ENCODE measurements at places on chromosomes 6 and 20. TPM values are rescaled to one million over a fixed set of nuclear protein-coding genes. Genes with fewer than 3 reads are reported as not detected.
A peak's percentile ranks its signal among the peaks of the same experiment; 100 is the strongest.

EYS gene
- 0.69 TPM for total RNA-seq

AGER gene
- 2.7 TPM for total RNA-seq

TRERF1 gene
- total RNA-seq: 6.2 TPM

SLC35F1 gene
- 3.1 TPM for total RNA-seq

EGFL8 gene
- 17.2 TPM for total RNA-seq

DNA sequence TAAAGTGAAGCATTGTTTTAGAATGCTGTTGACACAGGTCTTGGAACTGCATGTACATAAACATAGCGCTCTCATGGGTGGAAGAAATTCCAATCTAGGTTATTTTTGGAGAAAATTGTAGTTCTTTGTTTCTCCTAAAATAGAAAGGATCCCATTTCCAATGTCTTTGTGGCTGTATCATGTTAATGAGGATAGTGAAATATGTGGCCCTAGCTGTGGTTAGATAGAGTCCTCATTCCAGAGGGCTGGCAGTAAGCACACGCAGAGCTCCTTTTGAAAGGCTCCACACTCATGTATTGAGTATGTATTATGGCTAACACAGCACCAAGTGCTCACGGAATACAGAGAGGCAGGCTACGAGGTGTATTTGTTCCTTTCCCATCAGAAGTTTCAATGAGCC lies 60.9 kb downstream of the SNRNP48 start:
- DNase-seq: no peak

GRCh38 chr6:149305372-149305771 lies 12.1 kb upstream of the TAB2 start:
- DNase-seq: no peak

- DNase-seq: no peak
These were observed 123.1 kb downstream of the OLIG3 start for GRCh38 chr6:137370871-137371633.

DNA sequence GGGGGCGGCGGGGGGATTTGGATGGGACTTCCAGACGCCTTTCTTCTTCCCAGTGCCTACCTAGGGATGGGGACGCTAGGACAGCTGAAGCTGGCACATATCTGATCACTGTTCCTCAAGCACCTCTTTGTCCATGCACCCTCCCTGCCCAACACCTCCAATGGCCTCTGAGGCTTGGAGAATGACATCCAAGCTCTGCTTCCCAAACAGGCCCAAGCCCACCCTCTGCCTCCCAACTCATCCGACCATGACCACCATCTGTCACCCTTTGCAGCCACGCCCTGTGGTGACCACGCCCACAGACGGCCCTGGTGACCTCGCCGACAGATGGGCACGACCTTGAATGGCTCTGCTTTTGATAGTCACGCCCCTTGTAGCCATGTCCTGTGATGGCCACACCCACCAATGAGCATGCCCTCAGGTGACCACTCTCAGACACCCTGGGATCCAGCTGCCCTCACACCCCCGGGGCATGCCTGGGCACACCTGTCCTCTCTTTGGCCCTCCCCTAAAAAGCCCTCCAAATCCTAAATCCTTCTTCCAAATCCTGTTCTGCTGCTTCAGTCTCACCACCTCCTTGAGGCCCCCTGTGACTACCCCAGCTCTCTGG lies 51.0 kb downstream of the SSR1 start:
- DNase-seq: no peak

DNA sequence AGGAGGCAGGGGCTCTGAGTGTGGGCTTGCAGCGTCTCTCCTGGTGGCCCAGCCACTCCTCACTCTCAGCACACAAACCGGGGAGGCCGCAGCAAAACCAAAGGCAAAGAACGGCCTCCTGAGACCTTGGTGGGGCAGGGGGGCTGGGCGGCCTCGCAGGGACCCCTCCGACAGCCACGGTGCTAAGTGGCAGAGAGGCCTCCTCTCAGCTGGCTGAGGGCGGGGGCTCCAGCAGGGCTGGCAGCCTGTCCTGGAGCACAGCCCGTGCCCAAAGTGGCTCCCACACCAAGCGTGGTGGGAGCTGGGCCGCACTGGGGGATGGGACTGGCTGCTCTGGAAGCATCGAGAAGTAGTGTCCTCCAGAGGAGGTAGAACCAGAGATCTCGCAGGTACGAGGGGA lies 334.4 kb downstream of the QKI start:
- no peak for DNase-seq

- DNase-seq: no peak
These were observed 17.0 kb downstream of the ADGRB3 start for GRCh38 chr6:68652117-68652536.

- no peak for DNase-seq
These were observed 79.1 kb downstream of the SNAP25 start for GRCh38 chr20:10297684-10298240.

DNA sequence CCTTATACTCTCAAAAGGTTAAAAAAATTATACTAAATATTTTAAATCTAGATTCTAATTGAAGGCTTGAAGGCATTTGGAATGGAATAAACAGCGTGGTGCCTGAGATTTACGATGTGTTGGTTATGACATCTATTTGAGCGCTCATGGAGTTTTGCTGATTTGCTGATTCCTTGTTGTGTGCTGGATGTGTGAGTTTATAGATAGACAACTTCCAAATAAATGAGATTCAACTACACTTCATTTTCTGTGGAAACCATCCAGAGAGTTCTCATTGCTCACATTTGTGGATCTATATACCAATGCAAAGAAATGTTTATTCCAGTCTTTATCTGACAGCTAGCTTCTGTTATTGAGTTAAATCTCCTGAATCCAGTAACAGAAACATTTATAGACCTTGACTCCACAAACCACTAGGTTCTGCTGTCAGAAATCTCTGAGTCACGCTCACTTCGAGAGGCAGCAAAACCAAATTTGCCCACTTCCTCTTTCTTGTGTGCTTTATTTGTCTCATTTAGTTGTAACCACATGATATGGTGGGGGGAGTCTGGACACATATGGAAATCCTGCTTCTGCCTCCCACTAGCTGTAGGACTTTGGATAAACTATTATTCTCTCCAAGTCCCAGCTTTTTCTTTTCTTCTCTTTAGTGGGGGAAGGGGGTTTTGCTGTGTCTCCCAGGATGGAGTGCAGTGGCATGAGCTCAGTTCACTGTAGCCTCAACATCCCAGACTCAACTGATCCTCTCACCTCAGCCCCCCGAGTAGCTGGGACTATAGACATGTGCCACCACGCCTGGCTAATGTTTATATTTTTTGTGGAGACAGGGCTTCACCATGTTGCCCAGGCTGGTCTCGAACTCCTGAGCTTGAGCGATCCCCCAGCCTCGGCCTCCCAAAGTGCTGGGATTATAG lies 54.5 kb downstream of the IPCEF1 start:
- no peak for DNase-seq

DNA sequence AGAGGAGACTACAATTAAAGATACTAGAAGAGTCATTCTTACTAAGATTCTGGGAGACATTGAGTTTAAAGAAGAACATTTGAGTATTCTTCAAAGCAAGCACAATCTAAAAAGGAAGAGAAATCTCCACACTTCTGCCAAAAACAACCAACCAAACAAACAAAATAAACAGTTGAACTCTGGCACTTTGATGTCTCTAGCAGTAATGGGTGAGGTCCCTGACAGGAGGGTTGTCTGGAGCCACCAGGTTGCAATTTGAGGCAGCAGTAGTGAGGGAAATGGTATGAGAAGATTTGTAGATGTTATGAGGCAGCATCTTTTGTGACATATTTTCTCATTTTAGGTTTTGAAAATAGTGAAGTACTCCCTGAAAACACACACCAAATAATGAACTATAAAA lies 108.1 kb downstream of the PHF3 start:
- DNase-seq: no peak

GRCh38 chr20:34849778-34850177 lies 22.9 kb downstream of the GGT7 start:
- no peak for DNase-seq

- no peak for DNase-seq
These were observed 308.2 kb upstream of the THEMIS start for GRCh38 chr6:128208851-128209580.

DNA sequence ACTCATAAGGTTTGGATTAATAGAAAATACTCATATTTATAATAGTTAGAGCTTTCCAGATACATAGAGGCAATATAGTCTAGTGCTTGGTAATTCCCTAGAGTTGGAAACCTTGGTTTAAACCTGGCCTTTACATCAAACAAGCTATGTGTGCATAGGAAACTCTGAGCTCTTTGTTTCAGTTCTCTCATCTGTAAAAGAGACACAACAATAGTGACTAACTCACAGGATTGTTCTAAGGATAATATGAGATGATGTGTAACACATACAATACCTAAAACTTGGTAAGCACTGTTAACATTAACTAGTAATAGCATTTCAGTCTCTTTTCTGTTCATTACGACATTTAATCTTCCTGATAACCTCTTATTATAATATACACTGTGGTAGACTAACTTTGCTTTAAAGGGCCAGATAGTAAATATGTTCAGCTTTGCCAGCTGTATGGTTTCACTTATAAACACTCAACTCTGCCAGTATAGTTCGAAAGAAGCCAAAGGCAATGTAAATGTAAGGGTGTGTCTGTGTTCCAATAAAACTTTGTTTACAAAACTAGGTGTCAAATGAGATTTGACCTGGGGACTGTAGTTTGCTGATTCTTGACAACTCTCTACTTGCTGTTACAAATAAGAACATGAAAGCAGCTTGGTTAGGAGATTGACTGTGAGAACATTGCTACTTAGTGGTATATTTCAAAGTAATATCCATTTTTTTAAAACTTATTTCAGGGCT lies 370.6 kb upstream of the FLRT3 start:
- peak; percentile 9 for DNase-seq

- DNase-seq: peak; percentile 26
These were observed 192.2 kb upstream of the DTNBP1 start for GRCh38 chr6:15854826-15855710.

DNA sequence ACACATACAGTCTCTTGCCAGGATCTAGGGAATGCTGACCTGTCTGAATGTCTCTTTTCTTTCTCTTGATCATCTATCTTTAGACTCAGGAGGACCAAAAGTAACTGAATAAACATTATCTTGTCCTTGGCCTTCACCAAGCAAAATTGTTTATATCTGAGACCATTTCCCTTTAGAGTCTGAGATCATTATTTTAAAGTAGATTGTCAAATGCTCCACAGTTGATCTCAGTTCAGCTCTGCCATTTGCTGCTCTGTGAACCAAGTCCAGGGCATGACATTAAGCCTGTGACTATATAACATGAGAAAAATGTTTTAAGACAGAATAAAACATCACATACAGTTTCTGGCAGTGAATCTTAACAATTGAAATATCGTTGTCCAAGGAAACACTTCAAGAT lies 148.3 kb upstream of the NRSN1 start:
- DNase-seq: no peak

- DNase-seq: no peak
These were observed 138.9 kb downstream of the SYCP2 start for GRCh38 chr20:59794555-59794954.

DNA sequence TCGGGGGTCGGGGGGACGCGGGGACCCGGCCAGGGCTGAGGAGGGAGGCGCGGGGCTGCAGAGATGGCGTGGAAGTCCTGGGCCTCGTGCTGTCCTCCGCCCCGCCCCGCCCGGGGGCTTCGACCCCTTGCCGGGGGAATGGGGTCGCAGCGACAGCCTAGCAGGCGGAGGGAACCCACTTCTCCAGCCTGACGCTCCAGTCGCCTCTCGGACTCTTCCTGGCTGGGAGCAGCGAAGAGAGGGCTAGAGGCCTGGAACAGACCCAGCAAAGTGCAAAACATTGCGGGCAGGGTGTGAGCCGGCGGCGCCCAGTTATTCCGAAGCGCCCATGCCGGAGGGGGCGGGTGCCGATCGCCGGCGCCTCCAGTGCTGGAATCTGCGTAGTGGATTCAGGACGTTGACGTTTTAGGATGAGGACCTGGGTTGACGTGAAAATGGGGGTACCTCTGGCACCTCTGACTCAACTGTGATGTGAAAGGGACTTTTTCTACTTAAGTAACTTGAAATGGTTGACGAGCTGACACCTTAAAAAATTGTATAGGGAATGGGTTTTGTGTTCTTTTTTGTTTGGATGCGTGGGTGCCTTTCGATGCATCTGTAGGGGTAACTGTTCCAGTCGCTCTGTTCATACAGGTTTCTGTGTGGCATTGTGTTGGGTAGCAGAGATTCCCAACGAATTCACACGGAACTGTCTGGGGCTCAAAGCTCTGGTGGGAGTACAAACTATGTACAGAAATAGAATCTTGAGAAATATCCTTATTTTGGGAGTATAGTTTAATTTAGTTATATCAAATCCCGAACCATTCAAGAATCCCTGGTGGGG lies 1.4 kb downstream of the SLC35F1 start:
- DNase-seq: no peak

- DNase-seq: no peak
These were observed 395.2 kb downstream of the BCKDHB start for GRCh38 chr6:80501636-80502035.

DNA sequence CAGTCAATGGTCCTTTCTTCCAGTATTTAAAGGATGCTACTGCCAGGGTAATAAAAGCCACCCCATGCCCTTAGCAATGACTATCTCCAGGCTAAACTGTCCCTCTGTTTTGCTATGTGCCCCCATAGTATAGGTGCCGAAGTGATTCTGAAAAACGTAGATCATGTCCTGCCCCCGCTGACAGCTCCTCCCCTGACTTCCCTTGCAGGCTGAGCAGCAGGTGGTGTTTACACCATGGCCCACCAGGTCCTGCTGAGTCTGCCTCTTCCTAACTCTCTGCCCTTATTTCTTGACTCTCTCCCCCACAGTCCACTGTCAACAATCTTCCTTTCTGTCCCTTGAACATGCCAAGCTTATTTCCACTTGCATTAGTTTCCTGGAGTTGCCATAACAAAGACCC lies 352.5 kb upstream of the TSHZ2 start:
- DNase-seq: no peak

DNA sequence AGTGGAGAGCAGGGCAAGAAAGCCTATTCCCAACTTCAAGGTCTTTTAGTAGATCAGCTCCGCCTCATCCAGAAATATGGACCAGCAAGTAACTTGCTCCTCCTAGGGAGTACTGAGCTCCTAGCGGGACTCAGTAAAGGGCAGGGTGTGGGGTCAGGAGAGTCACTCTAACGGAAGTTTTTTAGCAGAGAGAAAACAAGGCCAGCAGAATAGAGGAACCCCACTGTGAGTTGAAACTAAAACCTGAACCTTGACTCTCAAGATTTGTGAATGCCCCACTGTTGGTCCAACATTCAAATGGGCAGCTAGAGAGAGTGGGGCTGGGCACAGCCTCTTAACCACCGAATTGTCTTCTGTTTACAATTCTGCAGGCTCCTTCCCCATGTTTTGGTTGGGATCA lies 244.8 kb downstream of the FARS2 start:
- no peak for DNase-seq

GRCh38 chr6:41976794-41977484 lies 35.3 kb upstream of the CCND3 start:
- DNase-seq: no peak

GRCh38 chr20:18477218-18477617 lies 10.0 kb downstream of the POLR3F start:
- no peak for DNase-seq

DNA sequence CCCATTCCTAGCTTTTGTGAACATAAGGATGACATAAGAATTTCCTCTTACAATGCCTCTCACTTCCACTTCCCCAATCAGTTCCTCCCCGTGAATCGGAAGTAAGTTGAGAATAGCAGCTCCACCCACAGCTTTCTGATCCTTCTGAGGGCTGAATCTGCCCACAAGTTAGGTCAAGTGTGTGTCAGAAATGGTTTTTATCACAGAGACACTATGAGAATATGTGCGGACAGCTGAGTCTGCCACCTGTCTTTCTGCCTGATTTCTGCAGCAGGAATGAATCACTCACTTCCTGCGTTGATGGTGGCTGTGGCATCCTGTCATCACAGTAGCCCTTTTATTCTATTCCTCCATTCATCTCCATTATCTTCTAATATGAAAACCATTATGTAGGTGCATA lies 70.2 kb downstream of the RIN2 start:
- DNase-seq: no peak

Measured in skin of body (tissue), 3 donors.